Bronchus fibroblast of lung (primary cell): ENCODE measurements at places on chromosomes 3 and 15. TPM values are rescaled to one million over a fixed set of nuclear protein-coding genes. Genes with fewer than 3 reads are reported as not detected.

KNG1 gene
- not detected in 2 replicates for total RNA-seq

LMOD3 gene
- total RNA-seq, result not detected in 2 replicates

TGM5 gene
- total RNA-seq, result not detected in 2 replicates

NR2E3 gene
- not detected in 2 replicates for total RNA-seq

SEMA5B gene
- not detected in 2 replicates for total RNA-seq

PRICKLE2 gene
- 8.9 and 10.1 TPM in 2 replicates for total RNA-seq

MORF4L1 gene
- 321 and 331 TPM in 2 replicates for total RNA-seq

TEX55 gene
- total RNA-seq, result not detected in 2 replicates

MAPKAPK3 gene
- total RNA-seq, result 40.3 and 41.3 TPM in 2 replicates

SKOR1 gene
- 0.17 TPM in 1 of 2 replicates, not detected in the other for total RNA-seq

FANCD2OS gene
- total RNA-seq, result not detected in 2 replicates

NR1D2 gene
- total RNA-seq, result 6.1 and 7.6 TPM in 2 replicates

DZIP1L gene
- 9.2 and 13.6 TPM in 2 replicates for total RNA-seq

SEMA3B gene
- total RNA-seq, result 14.3 and 15.3 TPM in 2 replicates

RAD18 gene
- total RNA-seq, result 8.9 and 11.3 TPM in 2 replicates

MANF gene
- 78.0 and 87.9 TPM in 2 replicates for total RNA-seq

CSPG4 gene
- total RNA-seq, result 72.4 and 79.4 TPM in 2 replicates

SPATA12 gene
- under 0.01 and 0.15 TPM in 2 replicates for total RNA-seq

SLCO2A1 gene
- total RNA-seq, result 2.7 and 3.0 TPM in 2 replicates

MITF gene
- total RNA-seq, result 4.6 and 5.4 TPM in 2 replicates

RYR3 gene
- not detected in 2 replicates for total RNA-seq

SEC62 gene
- total RNA-seq, result 14.7 and 18.3 TPM in 2 replicates

NPTN gene
- 70.4 and 79.2 TPM in 2 replicates for total RNA-seq

MYZAP gene
- total RNA-seq, result 0.15 and 0.17 TPM in 2 replicates

OR5K2 gene
- total RNA-seq, result not detected in 2 replicates

NRG4 gene
- not detected in 2 replicates for total RNA-seq

C2CD4A gene
- not detected in 2 replicates for total RNA-seq
